ENCODE measurements at places on chromosomes 12 and 14.

- H3K4me3 ChIP-seq, result no peak overlapping the region
- no peaks in the 10 kb centered on the region for H3K27me3 ChIP-seq
- no peak for DNase-seq
- no peak overlapping the region for H3K27ac ChIP-seq
These were observed 52.1 kb downstream of the NUAK1 start for GRCh38 chr12:106086696-106087095.

- no peaks in the 10 kb centered on the region for H3K4me1 ChIP-seq
- DNase-seq, result no peak
- H3K4me3 ChIP-seq, result no peak overlapping the region
- no peaks in the 10 kb centered on the region for H3K27me3 ChIP-seq
- H3K36me3 ChIP-seq, result no peaks in the 10 kb centered on the region
These were observed 93.7 kb downstream of the KCNMB4 start for GRCh38 chr12:70459786-70460185.

DNA sequence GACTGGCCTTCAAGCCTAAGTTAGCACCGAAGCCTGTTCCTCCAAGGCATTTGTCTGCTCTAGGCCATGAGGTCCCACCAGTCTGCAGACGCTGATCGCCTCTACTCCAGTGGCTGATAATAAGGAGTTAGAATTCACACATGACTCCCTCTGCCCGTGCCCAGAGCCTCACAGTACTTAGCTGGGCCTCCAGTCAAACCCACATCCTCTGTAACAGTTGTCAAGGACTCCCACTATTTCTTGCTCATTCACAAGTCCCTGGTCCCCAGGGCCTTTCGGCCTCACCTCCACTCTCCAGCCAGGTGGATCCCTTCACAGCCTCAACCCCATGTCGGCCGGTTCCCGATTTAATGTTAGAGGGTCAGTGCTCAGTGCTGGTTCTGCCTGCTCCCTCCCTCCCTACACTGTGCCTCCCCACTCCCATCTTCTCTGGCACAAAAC, 6.3 kb upstream of the KRT5 start:
- H3K4me1 ChIP-seq, result peaks cover 34% of the 10 kb centered on the region
- H3K4me3 ChIP-seq, result no peak overlapping the region
- no peak for DNase-seq
- no peak overlapping the region for H3K27ac ChIP-seq
- H3K36me3 ChIP-seq, result no peaks in the 10 kb centered on the region

DNA sequence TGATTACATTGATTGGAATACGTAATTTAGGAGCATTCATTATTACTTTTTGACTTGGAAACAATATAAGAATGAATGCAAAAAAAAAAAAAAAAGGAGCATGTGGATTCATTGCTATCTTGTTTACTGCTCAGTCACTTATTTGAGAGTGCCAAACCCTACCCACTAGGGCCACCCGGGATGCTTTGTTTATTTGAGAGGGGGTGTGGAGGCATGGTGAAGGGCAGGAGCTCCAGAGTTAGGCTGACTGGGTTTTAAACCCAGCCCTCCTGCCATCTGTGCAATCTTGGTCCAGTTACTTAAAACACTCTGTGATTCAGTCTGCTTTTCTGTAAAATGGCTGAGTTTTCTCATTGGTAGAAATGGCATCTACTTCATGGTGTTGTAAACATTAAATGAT, 195.2 kb downstream of the RAD51B start:
- peaks cover 3% of the 10 kb centered on the region for H3K4me1 ChIP-seq
- no peaks in the 10 kb centered on the region for H3K27me3 ChIP-seq
- no peaks in the 10 kb centered on the region for H3K36me3 ChIP-seq
- no peak overlapping the region for H3K27ac ChIP-seq

DNA sequence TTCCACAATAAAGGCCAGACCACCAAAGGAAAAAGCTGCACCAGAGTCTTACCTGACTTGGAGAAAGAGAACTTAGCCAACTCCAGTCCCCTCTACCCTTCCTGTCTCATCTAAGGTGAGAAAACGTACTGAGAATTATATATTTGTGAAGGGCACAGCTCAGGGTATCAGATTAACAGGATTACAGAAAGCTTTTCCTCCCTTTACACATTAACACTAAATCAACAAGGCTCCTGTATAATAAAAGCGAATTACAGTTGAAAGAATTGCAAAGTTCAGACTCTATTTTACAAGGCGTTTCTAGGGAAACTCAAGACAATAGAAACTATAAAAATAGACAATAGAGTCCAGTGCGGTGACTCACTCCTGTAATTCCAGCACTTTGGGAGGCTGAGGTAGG, 82.7 kb upstream of the RPL10L start:
- no peak for DNase-seq
- H3K4me3 ChIP-seq, result no peak overlapping the region
- H3K27me3 ChIP-seq, result no peaks in the 10 kb centered on the region
- no peak overlapping the region for H3K27ac ChIP-seq
- H3K36me3 ChIP-seq, result no peaks in the 10 kb centered on the region
- H3K4me1 ChIP-seq, result no peaks in the 10 kb centered on the region

DNA sequence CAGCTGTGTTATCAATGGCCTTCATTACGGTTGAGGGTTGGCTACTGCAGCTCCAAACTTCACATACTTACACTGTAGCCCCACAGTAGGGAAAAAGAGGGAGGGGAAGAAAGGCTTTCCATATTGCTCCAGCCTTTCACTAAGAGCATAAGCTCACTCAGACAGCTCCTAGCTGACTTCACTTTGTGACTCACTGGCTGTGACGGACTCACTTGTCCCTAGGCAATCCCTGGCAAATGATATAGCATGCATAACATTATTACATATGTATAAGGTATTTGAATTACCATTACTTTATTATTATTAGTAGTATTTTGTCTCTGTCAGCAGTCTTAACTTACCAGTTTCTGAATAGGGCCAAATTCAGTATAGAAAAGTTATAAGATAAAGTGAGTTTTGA, 350.7 kb downstream of the RMST start:
- no peaks in the 10 kb centered on the region for H3K27me3 ChIP-seq
- no peaks in the 10 kb centered on the region for H3K36me3 ChIP-seq
- no peaks in the 10 kb centered on the region for H3K4me1 ChIP-seq
- DNase-seq, result no peak
- H3K27ac ChIP-seq, result no peak overlapping the region

- no peak overlapping the region for H3K27ac ChIP-seq
- no peaks in the 10 kb centered on the region for H3K36me3 ChIP-seq
- peaks cover 25% of the 10 kb centered on the region for H3K27me3 ChIP-seq
- no peaks in the 10 kb centered on the region for H3K4me1 ChIP-seq
- H3K4me3 ChIP-seq, result no peak overlapping the region
These were observed 39.3 kb downstream of the CCDC177 start for GRCh38 chr14:69535230-69535848.
